ENCODE measurements at places on chromosomes 16 and 17.

GRCh38 chr17:66429680-66430079 is 127.3 kb downstream of the PRKCA start:
- no peak for DNase-seq

- DNase-seq: no peak
Observed at GRCh38 chr17:77810536-77810935, 148.0 kb upstream of the TNRC6C start.

- no peak for DNase-seq
Observed at GRCh38 chr16:80144191-80144590, 396.6 kb upstream of the DYNLRB2 start.

GRCh38 chr17:77189148-77189547 is 48.4 kb downstream of the SEC14L1 start:
- DNase-seq: no peak

GRCh38 chr16:25270577-25270976 is 12.9 kb upstream of the ZKSCAN2 start:
- no peak for DNase-seq

DNA sequence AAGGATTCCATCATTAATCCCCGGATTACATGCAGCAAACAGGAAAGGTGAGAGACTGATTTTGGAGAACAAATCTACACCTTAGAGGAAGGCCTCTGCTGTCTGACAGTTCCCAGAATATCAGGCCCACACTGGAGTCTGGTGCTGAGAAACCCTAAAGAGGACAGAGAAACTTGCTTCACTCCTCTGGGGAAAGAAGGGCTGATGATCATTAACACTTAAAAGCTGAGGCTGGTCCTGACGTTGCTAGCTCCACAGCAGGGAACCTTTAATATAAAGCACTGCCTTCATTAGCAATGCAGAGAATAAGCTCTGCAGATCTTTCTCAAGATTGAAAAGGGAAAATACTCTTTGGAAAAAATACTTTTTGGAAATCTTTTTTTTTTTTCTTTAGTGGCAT is 1472.4 kb upstream of the GOT2 start:
- DNase-seq: no peak

DNA sequence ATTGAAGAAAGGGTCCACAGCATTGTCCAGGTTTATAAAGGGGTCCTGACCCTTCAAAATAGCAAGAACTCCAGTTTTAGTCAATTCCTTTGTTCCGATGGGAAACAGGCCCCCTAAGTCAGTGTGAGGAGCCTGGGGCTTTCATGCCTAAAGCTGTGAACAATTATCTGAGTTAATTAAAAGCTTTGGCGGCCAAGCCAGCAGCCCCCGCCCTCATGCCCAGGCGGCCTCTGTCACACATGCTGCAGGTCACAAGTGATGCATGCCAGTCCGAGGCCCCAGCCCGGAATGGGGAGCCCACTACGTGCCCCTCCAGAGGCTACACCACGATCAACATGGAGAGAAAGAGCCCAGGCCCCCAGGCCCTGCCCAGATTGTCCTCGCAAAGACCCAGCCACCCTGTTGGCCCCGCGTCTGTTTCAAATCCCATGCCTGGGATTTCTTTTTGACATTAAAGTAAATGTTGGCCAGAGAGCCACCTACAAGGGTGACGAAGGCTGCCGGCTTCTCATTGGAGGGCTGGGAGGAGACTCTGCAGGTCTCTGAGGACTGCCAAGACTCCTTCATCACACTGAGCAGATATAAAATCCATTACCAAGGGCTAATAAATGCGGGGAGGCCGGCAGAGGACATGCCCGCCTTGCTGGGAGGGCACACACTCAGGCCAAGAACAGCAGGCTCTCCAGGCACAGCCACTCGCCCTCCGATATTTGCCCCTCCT is 14.5 kb upstream of the PITPNM3 start:
- no peak for DNase-seq
